CD4-positive, alpha-beta T cell treated with Interleukin-10 for 1 hour (primary cell): ENCODE measurements at places on chromosomes 5 and 9.
A peak's percentile ranks its signal among the peaks of the same experiment; 100 is the strongest.

- DNase-seq = no peak
Observed at GRCh38 chr9:132683873-132684272, 13.6 kb downstream of the GTF3C4 start.

GRCh38 chr5:157327771-157328170 lies 61.8 kb downstream of the CYFIP2 start:
- peak; percentile 44 for DNase-seq

- DNase-seq = no peak
Observed at GRCh38 chr9:35905912-35906679, at the start of gene HRCT1. Gene HRCT1, plus strand, starts transcription at chr9:35906202. Its CDS starts 86 bp downstream, at chr9:35906288.

- no peak for DNase-seq
Observed at GRCh38 chr5:78509145-78509865, 139.3 kb downstream of the LHFPL2 start.

- DNase-seq = no peak
Observed at GRCh38 chr9:27194401-27195091, 85.5 kb downstream of the TEK start.

DNA sequence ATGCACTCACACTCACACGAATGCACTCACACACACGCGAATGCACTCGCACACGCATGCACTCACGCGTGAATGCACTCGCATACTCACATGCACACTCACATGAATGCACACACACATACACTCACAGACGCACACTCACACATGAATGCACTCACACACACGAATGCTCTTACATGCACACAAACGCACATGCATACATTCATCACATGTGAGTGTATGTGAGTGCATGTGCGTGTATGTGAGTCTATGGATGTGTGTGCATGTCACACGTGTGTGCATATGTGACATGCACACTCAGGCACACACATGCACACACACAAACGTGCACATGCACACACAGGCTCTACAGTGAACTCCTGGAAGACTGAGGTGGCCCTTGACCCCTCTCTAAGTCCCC lies 121.7 kb downstream of the ADAMTS2 start:
- DNase-seq = no peak

DNA sequence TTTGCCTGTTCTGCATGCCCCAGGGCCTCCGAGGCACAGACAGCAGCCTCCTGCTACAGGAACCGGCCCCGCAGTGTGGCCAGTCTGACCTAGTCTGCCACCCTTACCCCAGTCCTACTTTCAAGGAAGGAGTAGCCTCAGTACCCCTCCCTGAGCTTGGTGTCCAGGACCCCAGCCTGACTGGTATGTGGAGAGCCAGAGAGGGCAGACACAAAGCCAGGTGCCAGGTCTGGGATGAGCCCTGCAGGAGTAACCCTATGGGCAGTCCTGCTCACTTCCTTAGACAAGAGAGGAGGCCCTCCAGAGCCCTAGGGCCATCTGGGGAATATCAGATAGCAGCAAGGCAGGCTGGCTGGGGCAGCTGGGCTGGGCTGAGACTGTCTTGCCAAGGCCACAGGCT lies 67.8 kb downstream of the NRG2 start:
- DNase-seq = no peak

DNA sequence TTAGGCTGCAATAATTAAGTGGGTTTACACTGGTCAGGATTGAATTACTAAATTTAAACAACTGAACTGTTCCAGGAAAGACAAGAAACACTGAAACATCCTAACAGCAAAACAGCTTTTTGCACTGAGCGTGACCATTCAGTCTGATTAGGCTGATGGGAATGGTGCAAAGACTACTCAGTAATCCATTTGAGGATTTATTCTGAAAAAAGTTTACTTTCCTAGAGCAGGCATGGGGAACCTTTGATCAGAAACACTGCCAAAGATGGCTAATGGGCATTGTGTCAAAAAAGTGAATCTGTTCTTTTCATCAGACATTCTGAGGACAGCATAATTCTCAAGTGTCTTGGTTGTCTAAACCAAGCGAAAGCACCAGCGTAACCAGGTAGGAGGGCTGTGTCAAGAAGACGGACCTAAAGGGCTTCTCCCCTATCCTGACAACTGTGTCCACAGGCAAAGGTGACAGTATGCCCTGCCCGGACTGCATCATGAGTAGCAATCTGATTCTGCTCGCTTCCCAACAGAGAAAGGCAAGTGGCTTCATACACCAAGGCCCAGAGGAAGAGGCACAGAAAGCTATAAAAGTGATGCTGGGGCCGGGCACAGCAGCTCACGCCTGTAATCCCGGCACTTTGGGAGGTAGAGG lies 33.3 kb downstream of the FBXW2 start:
- DNase-seq = no peak

GRCh38 chr5:128559300-128560297 lies 21.6 kb upstream of the FBN2 start:
- DNase-seq = no peak

DNA sequence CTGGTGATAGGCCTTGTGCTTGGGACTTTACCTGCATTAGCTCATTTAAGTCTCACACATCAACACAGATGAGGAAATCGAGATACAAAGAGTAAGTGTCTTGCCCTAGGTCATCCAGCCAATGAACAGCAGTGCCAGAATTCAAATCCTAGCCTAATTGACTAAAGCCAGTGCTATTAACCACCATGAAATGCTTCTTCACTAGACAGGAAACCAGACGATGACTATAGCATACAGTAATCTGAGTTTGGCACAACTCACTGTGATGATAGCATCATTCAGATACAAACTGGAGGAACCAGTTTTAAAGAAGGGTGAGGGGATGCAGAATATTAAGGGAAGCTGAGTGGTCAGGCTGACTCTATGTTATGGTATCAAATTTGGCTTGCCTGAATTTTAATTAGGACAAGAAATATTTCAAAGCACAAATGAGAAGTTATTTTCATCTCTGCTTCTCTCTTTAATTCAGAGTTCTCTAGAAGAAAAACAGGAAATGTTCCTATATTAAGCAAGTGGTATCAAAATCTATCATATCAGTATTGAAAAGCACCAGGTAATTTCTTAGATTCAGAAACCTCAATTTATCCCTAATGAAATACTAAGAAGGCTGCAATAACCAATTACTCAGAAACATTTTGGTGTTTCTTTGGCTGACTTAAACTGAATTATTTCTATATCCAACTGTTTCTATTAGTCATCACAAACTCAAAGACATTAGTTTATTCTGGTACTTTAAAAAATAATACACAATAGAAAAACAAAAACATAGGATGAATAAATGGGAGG lies 147.0 kb upstream of the RASA1 start:
- peak; percentile 44 for DNase-seq

DNA sequence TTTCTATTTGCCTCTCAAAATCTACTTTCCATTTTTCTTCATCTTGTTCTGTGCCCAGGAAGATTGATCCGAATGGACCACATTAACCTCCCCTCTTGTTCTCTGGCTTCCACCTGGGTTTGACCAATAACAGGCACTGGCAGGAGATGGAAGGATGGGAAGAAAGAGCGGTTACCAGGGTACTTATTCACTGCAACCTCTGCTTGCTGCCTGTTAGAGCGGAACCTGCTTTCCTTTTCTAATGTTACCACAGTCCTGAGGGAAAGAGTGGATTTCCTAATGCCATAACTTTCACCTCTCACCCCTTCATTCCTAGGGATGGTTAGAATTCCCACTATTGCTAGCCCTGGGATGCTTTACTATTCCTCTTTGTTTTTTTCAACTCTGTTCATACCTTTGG lies 262.1 kb downstream of the RFX3 start:
- DNase-seq = no peak

- peak; percentile 1 for DNase-seq
Observed at GRCh38 chr5:112492291-112492690, 73.2 kb upstream of the EPB41L4A start.

- no peak for DNase-seq
Observed at GRCh38 chr9:83754383-83754977, 46.7 kb upstream of the UBQLN1 start.

GRCh38 chr5:73491155-73491554 lies 7.1 kb upstream of the BTF3 start:
- no peak for DNase-seq

DNA sequence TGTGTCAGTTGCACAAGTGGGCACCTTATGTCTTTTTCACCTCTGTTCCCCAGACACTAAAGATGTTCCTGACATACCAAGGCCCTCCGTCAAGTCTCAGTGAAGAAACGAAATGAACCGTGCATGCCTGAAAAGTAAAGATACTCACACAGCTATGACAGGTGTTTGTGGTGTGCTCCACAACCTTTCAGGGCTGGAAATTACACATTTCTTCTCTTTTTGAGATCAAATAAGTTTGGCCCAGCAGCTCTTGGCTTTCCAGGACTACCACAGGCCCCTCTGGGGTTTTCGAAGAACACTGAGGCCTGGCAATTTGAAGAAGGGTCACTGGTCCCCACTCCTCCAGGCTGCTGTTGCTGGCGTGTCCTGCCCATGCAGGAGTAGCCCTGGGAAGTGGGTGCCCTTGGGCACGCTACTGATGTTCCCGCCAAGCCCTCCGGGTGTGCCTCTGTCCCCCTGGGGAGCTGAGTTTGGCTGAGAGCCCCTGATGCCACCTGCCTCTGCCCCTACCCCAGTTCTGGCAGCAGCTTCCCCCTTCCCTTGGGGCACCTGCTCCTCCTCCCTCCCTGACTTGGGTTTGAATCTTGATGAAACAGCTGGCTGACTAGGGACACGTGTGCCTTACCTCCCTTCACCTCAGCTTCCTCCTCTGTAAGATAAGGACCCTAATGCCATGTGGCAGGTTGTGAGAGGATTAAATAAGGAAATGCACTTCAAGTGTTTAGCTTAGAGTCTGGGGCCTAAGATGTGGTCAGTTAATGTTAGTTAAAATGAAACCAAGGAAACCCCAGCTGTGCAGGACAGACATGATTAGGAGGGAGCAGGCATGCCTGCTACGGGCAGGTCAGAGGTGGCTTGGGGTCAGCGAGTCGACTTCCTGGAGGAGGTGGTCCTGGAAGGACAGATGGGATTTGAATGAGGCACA lies 49.1 kb upstream of the GADD45G start:
- no peak for DNase-seq

GRCh38 chr5:97979740-97980139 lies 793.7 kb upstream of the RGMB start:
- DNase-seq = no peak

DNA sequence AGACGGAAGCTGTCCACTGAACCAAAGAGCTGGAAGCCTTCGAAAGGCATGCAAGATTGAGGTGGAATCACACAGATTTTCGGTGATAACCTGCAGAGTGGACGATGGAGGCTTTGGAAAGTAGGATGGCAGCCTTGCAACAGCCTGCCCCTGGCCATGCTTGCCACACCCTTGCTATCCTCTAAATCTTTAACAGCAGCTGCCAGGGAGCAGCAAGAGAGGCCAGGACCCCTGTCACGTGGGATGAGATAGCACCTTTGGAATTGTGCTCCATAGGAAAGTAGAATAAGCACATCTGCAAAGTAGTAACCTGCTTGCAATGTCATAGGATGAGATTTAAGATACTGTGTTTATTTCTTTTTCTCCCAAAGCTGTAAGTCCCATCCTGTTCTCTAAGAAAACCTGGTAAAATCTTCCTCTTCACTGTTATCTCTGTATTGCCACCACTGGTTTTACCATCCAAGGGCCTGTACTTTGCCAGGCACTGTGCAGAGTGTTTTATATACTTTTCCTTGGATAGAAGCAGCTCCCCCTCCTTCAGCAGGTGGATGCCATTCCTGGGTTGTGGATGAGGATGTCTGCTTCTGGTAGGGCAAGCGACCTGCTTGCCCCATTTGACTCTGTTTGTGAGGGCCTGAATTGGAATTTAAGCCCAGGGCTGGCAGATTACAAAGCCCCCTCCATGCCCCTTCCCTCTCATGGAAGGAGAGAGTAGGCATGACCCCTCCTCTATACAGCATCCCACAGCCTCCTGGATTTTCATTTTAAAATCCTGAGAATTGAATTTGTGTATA lies 10.1 kb downstream of the TRIO start:
- no peak for DNase-seq

DNA sequence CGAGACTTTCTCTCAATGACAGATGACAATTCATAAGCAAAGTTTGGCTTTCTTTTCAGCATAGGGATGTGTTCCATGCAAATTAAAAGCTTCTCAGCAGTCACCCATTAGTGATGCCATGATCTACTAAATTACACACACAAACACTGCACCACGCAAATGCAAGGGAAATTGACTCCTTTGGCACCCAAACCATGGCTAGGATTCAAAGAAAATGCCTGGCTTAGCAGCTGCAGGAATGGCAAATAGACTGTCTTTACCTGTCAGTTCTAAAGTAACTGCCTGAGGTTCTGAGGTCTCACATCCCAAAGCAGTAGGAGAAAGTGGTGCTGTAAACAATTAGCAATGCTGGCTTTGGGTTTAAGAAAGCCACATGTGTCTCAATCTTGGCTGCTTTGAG lies 108.6 kb upstream of the ATP10B start:
- DNase-seq = no peak

DNA sequence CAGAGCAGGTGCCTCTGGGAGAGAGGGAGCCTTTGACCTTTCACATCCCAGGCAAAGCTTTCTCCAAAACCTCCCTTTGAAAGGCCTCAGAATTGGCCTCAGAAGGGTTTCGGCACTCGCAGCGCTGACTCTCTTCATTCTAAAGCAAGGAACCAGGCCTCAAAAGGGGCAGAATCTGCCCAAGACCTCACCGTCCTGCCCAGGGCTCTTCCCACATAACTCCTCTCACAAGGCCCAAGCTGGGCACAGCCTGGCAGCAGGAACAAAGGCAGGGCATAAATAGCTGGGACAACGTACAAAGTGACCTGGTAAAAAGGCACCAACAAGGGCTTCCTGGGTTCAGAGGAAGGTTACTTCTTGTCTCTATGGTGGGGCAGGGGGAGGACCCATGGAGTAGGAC lies 166.3 kb upstream of the FSTL4 start:
- DNase-seq = no peak

DNA sequence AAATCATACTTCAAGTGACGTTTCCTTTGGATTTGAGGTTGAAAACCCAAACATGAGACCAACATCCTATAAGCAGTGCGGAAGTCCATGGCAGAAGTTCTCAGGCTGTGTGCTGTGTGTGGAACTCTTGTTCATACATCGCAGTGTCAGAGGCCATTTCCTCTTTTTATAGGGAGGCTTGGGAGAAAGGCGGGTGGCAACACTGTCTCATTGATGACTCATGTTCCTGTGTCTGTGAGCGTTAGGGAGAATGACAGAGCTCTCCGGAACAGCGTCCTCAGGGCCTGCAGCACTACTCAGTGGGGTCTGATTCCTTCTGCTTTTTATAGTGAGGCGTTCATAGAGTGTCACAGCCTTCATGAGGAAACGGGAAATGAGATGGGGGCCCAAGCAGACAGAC lies 98.8 kb upstream of the BASP1 start:
- DNase-seq = peak; percentile 41

DNA sequence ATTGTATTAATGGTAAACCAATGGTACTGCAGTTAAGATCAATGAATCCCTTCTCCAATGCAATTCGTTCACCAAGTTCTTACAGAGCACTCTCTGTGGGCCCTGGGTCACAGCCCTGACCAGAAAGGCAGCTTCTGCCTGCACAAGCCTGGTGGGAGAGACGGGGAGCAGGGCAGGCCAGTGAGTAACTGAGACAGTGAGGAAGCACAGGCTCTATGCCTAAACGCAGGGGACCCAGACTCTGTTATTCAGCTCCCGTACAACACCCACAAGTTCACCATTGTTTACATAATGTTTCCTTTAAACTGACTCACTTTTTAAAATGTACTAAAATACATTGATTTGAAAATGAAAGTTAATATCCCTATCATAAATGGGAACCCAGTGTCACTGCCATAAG lies 40.5 kb upstream of the CTSL start:
- DNase-seq = no peak

- peak; percentile 85 for DNase-seq
Observed at GRCh38 chr9:130107234-130107861, 53.6 kb downstream of the GPR107 start.
